ENCODE measurements at places on chromosomes 16 and 17.

- DNase-seq, result no peak
Observed at GRCh38 chr17:43645765-43646481, 15.8 kb downstream of the MEOX1 start.

DNA sequence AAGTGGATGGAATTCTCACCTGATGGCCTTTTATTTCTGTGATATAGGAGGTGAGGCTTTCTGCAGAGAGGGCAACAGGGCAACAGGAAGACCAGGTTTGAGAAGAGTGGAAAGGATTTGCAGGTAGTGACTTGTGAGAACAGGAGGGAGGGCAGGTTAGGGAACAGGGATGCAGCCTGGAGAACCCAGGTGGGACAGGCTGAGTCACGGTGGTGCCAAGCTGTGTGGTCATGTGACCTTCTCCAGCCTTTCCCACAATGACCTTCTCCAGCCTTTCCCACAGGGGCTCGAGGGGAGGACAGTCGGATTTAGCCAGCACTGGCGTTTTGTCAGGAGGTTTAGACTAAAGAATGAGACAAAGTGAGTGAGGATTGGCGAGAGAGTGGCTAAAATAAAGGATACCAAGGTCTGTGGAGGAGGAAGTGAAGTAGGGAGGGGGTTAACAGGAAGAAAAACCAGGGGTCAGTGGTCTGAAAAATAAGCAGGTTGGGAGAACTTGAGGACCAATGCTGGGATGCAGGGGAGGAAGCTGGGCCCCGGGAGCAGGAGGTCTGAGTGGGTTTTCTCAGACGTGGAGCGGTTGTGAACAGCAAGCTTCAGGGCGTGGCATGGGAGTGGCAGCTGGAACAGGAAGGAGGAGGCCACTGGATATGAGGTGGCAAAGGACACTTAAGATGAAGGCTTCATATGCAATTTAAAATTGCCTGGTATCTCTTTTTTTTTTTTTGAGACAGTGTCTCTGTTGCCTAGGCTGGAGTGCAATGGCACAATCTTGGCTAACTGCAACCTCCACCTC is 37.7 kb downstream of the DNAH2 start:
- no peak for DNase-seq

DNA sequence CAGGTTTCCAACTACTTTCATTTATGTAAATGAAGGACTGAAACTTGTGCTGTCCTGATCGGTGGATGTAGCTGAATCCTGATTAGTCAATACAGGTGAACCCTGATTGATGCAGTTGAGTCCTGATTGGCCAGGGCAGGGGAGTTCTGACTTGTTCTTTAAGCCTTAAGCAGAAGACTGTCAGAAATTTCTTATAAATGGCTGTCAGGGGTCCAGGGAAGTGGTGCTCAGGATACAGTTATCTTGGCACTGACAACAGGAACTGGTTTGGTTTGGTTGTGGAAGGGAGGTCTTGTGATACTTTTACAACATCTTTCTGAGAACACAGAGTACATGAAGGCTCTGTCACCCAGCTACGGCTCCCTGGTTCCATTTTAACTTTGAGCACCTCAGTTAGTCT is 132.1 kb downstream of the KCNJ12 start:
- peak; percentile 7 for DNase-seq

GRCh38 chr17:2279707-2280106 is 23.9 kb downstream of the SMG6 start:
- DNase-seq, result no peak

- no peak for DNase-seq
Observed at GRCh38 chr17:73156887-73157520, 7.8 kb upstream of the SSTR2 start.

DNA sequence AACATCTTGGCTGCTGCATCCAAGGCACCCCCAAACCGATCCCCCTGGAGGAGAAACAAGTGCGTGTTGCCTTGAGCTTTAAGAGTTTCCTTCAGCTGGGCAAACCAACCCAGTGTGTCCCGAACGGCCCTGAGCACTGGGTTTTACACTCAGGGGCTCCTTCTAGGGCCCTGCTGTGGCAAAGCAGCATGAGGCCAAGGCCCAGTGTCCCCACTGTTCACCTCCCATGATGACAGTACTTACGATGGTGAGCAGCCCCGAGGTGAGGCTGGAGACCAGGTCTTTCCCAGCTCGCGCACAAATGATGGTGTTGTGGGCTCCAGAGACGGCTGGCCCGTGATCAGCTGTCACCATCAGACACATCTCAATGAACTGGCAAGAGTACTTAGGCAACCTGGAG is 6.6 kb upstream of the KLHL11 start:
- DNase-seq, result no peak

DNA sequence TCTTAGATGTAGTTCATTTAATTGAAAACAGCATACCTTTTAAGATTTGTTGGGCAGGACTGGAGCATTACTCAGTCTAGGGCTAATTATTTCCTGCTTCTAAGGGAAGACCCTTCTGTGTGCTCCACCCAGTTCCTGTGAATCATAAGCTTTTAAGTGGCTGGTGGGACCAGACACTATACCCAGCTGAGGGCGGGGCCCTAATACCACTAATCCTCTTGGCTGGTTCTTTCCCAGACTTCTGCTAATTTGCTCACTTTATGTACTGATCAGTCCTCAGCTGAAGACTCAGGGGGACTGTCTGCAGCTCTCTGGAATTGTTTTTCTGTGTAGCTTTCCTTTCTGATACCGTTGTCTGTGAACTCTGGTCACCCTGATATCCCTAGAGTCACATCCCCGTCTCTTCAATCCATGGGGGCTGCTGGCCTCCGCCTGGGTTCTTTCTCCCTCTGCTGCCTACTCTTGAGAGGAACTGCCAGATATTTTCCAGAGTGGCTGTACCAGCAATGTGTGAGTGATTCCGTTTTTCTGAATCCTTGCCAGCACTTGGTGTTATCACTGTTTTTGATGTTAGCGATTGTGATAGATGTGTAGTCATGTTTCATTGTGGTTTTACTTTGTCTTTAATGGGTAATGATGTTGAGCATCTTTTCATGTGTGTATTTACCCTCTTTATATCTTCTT is 35.1 kb downstream of the MFSD11 start:
- no peak for DNase-seq

DNA sequence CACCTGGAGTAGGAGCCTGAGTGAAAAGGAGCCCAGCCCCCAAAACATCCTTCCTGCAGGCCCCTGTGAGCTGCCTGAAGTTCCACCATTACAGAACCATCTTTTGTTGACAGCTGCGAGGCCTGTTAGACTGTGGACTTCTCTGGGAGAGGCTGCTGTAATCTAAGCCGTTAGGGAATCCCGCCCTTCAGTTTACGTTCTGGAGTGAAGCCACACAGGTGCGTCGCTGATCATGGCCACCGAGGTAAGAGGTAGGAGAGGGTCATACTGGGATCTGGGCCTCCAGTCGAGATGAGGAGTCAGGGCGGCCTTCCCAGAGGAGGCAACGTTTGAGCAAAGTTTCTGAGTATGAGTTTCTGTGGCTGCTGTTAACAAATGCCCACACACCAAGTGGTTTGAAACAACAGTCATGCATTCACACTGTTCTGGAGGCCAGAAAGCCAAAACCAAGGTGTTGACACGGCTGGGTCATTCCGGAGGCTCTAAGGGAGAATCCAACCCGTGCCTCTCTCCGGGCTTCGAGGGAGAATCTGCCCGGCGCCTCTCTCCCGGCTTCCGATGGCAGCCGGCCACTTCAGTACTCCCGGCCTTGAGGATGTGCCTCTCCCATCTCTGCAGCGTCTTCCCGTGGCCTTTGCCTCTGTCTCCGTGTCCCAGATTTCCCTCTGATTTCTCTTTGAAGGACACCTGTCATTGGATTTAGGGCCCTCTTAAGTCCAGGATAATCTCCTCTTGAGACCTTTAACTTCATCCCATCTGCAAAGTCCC is 26.6 kb upstream of the ATP2C2 start:
- no peak for DNase-seq

- DNase-seq, result no peak
Observed at GRCh38 chr17:59634632-59635541, 15.2 kb downstream of the CLTC start.

GRCh38 chr17:55171634-55172328 is 93.0 kb upstream of the HLF start:
- DNase-seq, result no peak

GRCh38 chr17:76154936-76155845 is 14.1 kb upstream of the FOXJ1 start:
- DNase-seq, result peak; percentile 28

DNA sequence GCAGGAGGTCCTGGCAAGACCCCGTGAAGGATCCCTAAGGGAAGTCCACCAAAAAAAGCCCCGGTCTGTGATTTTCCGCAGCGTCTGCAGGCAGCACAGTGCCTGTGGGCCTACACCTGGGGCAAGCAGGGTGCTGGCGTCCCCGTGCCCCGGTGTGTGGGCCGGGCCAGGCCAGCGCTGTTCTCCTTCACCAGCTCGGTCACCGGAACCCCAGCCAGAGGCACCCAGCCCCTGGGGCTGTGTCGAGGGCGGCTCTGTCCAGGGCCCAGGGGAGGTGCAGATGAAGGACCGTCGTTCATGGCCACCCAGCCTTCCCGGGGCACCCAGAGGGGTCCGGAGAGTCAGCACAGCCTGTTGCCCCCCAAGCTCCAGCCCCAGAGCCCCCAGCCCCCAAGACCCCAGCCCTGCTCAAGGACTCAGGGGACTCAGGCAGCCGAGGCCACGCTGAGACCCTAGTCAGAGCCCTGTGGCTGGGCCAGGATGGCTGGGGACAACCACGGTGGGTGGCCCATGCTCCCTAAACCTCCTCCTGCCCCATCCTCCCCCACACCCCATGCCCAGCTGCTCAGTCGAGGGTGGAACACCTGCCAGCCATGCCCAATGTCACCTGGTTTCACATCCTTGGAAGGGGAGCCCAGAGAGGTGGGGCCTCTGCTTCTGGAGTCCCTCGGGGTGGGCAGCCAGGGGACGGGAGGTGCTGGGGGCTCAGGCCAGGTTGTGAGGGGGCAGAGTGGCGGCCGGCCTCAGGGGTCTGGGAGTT is 5.7 kb upstream of the C1QTNF8 start:
- DNase-seq, result no peak

- DNase-seq, result no peak
Observed at GRCh38 chr17:38789185-38789584, 10.2 kb downstream of the PIP4K2B start.

GRCh38 chr16:72865835-72866234 is 182.1 kb downstream of the ZFHX3 start:
- no peak for DNase-seq

DNA sequence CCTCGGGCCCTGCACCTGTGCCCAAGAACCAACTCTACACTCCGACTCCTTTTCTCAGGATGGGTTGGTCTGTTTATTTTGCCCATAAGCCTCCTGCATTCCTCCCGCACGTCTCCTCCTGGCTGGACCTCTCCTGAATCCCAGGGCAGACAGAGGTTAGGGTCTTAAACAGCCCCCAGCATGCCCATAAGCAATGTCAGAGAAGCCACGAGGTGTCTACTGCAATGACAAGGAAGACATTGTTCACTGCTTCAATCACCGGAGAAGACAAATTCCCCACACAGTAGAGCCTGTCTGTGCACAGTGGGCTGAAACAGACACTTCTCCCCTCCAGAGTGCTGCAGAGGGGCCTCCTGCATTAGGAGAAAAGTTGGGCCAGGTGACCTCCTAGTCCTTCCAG is 230.6 kb upstream of the RPL38 start:
- DNase-seq, result no peak

GRCh38 chr16:53953336-53953735 is 249.4 kb downstream of the FTO start:
- DNase-seq, result no peak

- no peak for DNase-seq
Observed at GRCh38 chr17:45081047-45081703, 20.1 kb downstream of the NMT1 start.

Measured in coronary artery (tissue), 2 donors.